ENCODE measurements at places on chromosomes 5 and 9.

DNA sequence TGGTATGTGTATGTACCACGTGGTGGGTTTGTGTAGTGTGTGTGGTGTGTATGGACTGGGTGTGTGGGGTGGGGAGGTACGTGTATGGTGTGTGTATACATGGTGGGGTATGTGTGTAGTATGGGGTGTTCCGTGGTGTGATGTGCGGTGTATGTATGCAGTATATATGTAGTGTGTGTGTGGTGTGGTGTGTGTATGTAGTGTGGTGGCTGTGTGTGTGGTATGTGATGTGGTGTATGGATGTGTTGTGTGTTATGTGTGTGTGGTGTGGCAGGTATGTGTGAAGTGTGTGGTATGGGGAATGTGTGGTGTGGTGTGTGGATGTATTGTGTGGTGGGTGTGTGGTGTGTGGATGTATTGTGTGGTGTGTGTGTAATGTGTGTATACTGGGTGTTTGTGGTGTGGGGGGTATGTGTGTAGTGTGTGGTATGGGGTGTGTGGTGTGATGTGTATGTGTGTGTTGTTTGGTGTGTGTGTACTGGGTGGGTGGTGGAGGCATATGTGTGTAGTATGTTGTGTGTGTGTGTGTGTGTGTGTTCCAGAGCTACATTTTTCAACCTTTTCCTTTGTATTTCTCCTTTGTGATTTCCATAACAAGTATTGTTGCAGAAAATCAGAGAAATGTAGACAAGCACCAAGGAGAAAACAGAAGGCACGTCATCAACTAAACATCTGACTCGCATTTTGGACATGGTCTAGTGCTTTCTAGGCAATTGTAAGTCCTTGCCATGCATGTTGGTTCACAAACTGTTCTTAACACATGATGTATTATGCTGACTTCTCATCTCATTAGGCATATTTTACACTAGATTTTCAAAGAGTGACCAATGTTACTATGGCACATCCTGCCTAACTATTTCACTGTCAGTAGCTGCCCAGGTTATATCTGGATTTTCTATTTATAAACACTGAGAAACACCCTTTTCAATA, 13.2 kb downstream of the SEMA4D start:
- DNase-seq: no peak

DNA sequence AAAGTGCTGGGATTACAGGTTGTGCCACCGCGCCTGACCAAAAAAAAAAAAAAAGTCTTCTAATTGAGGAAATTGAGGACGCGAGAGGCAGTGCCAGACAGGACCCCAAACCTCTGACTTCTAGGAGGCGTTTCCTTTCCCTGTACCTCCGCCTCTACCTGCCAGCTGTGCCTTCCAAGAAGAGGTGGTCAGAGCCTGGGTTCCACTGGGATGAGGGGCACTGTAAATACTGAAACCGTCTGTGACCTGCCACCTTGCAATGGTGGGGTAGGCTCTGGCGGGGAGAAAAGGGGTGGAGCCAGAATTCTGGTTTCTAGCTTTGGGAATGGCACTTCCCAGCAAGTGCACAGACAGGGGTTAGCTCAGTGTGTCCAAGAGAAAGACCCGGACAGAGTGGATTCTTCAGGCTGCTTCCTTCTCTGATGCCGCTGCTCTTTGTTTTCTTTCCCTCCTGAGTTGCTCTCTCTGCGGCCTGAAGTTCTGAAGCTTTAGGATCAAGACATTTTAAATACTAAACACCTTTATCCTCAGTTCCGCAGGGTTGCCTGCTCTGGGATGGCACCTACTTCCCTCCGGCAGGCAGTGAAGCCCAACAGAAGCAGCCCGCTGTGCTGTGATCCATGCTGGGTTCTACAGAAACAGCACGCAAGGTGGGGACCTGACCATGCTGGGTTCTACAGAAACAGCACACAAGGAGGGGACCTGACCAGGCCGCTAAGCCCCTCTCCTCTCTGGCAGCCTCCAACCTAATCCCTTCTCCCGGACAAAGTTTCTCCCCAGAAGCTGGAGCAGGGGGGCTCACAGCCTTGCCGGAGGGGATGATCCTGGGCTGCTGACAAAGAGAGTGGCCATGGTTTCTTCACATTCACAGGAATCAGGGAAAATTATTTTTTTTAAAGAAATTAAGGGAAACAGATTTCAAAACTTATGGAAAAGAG, 65.2 kb downstream of the OTULIN start:
- no peak for DNase-seq

DNA sequence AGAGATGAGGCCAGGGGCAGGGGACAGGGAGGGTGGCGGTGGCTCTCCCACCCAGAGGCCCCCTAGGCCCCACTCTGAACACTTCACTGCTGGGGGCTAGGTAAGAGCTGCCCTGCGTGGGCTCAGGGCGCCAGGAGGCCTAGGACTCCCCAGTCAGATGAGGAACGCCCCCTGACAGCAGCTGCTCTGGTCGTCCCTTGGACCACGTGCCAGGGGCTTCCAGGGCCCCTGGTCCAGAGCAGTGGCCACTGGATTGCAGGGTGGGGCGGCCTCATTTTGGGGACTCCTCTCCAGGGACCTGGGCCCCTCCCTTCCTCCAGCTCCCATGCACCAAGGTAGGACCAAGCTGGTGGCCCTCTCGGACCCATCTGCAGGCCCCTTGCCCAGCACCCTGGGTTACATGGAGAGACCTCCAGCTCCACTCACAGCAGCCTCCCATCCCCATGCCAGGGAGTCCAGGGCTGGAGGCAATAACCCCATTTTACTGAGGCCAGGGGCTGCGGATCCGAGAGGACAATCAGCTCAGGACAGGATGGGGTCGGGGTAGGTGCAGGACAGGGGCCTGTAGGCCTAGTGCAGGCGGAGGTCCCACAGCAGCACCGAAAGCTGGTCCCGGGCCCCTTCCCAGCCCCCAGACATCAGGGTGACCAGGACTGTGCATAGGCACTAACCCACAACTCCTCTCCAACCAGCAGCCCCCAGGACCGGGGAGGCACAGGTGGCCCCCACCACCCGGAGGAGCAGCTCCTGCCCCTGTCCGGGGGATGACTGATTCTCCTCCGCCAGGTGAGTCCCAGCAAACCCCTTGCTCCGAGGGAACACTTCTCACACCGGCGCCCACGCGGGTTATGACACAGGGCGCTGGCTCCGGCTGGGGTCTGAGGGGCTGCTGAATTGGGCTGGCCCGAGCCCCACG, 1.5 kb downstream of the EGFL7 start:
- no peak for DNase-seq

- DNase-seq: no peak
Measured at GRCh38 chr9:112900488-112900887, 9.8 kb upstream of the SLC46A2 start.

DNA sequence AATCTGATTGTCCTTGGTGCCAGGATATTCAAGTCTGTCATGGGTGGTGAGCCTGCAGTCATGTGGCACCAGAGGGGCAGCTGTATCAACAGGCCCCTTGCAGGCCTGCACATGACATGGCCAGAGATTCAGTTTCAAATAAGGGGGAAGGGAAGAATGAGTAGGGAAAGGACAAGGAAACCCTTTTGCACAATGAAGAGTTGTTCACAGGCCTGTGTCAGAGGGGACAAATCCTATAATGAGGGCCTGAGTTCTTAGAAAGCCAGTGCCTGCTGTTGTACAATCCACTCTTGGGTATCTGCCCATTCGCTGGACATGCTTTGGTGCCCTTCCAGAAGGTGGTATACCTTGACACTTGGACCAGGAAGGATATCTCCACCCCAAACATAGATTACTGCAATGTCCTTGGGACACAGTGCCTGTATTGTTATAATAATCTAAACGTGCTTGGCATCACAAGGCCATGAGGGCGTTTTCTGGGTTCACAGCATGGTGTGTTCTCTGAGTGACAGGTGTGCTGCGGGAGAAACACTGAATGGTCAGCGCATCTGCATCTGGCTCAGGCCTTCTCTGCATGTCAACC, 1.9 kb upstream of the TMEM171 start:
- no peak for DNase-seq

DNA sequence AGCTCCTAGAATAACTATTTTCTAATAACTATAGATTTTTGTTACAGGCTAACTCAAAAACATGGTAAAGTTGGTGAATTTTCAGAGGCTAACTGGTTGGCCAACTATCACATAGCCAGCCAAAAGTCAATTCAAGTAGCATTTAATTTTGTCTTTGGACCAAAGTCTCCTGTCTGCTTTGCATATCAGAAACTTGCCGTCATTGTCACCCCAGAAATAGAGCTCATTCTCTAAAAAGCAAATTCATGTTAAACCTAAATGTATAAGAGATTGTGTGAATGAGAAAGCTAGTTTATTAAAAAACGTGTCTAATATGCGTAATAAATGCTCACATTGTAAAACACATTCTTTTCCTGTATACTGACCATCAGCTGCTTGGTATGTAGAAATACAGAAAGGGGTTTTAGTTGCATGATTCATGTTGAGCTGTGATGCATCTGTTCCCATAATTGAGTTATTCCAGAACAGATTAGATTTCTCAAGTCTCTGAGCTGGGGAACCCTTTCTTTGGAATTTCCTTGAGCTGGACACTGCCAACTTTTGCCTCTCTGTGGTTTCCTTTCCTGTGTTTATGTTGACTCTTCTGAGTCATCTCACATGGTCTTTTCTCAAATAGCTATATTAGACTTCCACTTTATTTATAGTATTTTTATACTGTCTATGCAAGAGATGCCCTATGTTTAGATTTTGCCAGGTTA, 7.3 kb downstream of the SRFBP1 start:
- DNase-seq: no peak

- no peak for DNase-seq
Measured at GRCh38 chr9:115213818-115214334, 95.9 kb upstream of the TNC start.

- no peak for DNase-seq
Measured at GRCh38 chr5:52469420-52469819, 318.3 kb upstream of the ITGA1 start.

DNA sequence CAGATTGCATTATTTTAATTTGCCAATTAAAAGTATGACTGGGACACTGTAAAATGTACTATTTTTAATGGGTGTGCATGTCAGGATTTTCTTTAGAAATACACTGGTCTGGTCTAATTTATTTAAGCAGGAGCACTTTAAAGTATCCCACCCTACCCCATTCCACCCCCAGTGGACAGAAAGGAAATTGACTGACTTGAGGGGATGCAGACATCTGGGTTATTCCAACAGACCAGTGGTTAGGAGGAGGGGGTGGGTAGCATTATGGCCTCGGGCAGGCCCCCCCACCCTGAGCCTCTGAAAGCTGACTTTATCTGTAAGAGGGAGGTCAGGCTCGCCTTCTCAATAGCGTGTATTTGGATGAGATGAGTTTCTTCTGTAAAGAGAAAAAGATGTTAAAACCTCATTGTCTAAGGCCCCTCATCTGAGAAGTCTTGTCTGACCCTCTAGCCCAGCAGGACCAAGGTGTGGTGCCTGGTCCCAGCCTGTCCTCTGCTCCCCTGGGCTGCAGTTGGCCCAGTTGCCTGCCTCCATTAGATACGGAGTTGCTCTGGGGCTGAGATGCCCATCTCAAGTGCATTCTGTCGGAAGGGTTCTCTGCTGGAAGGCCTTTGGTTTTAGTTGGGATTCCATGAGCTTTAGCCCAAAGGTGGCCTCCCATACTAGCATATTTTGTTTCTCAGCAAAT, 4.4 kb downstream of the HNRNPAB start:
- no peak for DNase-seq

GRCh38 chr5:67414712-67415111, 218.1 kb upstream of the CD180 start:
- DNase-seq: no peak

DNA sequence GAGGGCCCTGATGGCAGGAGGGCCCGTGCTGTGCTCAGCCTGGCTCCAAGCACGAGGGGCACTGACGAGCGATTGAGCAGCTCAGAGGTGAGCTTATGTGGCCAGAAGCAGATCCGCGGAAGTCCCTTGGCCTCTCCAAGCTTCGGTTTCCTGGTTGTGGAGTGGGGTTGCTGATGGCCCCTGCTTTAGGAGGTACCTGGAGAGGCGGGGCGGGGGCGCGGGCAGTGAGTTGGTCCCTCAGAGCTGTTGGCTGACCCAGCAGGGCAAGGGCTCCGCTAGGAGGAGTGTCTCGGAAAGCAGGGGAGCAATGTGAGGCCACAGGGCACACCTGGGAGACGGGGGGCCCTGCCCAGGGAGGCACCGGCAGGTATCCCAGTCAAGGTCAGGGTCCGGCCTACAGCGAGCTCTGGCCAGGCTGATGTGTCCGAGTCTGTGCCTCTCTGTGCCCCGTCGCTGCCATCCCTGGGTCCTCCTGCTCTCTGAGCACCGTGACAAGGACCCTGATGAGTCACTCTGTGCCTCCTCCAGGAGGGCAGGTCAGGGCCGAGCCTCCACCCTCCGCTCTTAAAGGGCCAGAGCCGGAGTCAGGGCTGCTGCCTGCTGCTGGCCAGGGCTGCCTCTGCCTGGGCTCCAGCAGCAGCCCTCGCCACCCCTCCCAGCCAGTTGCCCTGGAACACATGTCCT, 14.8 kb downstream of the NCS1 start:
- DNase-seq: no peak

All from stimulated activated CD4-positive, alpha-beta T cell treated with anti-CD3 and anti-CD28 coated beads, Interleukin-1b, Interleukin-23, amount 100 ng/mL, for 48 hours (primary cell).